T follicular helper cell (primary cell): ENCODE measurements at places on chromosomes 13 and 19.

- DNase-seq, result no peak
Observed at GRCh38 chr13:113041293-113041690, 64.3 kb upstream of the F7 start.

GRCh38 chr13:51323824-51324511 is 15.5 kb upstream of the SERPINE3 start:
- DNase-seq, result no peak

DNA sequence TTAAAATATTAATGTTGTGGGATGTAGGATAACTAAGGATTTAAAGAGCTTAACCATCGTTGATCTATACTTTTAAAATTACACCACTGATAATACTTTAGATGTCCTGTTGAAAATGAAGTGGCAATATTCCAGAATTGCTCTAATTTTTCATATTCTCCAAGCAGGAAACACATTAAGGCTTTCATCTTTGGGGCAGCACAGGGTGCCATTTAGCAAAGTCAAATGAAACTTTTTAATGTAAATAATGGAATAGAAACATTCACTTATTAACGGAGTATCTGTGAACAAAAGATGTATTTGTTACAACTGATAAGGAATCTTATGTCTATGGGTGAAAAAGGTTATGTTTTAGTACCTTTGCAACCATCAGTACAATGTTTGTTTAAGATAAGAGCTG is 50.0 kb upstream of the MIR17HG start:
- no peak for DNase-seq

- no peak for DNase-seq
Observed at GRCh38 chr13:97388373-97388772, 45.6 kb upstream of the RAP2A start.

DNA sequence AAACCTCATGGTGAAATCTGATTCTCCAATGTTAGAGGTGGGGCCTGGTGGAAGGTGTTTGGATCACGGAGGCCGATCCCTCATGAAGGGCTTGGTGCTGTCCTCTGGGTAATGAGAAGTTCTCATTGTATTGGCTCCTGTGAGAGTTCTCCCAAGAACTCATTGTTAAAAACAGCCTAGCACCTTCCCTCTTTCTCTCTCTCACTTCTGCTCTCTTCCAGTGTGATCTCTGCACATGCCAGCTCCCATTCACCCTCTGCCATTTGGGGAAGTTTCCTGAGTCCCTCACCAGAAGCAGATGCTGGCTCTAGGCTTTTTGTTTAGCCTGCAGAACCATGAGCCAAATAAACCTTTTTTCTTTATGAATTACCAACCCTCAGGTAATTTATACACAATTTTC is 3.1 kb upstream of the SUCLA2 start:
- DNase-seq, result no peak
